ENCODE measurements at places on chromosomes 4 and X.

DNA sequence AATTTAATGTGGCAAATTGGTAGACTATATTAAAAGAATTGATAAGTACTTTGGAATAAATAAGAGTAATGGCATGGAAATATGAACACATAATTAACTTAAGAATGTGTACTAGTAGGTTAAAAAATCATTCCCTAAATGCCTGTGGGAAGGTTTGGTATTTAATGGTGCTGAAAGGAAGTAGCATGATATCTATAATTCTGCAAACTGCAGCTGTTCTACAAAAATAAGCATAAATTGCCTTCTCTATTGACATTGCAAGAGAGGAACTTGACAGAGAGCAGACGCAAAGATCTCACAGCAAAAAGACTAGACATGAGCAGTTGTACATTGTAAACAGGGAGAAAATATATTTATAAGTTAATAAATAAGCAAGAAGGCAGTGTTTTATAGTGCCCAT, 752.5 kb upstream of the PCDH10 start:
- DNase-seq = no peak

DNA sequence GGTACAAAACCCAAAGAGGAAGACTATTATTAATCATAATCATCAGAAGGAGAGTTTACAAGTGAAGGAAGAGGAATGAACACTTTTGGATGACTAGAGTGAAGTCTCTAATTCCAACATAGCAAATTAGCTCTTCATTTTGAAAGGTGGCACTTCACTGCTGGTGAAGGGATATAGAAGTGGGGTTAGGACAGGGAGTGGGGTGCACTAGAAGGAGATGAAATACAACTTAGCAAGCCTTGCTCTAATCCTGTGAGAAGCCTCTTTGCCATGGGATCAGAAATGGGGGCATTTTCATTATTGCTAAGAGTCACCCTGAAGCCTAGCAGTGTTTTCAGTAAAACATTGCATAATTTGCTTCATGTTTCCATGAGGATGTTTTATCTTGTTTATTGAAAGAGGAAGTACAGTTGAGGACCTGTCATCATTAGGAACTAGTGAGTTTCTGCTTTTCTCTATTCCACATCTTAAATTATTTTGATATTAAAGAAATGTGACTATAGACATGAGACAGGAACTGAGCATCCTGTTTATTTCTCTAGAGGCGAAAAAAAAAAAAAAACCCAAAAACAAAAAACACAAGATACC, 9.3 kb upstream of the GRPR start:
- no peak for DNase-seq

DNA sequence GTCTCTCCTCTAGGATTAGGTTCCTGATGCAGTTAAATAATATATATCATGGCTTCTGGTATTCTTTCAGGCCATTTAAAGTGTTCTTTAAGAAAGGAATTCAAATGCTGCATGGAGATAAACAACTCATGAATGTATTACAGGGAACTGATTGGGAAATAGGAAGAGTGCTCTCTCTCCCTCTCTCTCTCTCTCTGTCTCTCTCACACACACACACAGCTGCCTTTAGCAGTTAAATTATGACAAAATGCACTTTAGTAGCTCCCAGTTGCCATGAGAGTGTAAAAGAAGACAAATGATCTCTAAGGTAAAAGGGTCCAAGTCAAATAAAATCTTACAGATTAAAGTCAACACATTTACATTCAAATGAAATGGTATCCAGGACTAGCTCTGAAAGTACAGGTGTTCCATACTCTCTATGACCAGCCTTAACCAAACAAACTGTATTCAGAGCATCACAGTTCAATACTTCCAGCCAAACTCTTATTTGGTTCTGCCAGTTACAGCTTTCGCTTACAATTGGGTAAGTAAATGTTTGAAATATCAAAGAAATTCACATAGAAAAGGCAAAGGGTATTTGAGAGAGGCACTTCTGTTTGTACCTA, 94.7 kb upstream of the CXXC4 start:
- DNase-seq = no peak

DNA sequence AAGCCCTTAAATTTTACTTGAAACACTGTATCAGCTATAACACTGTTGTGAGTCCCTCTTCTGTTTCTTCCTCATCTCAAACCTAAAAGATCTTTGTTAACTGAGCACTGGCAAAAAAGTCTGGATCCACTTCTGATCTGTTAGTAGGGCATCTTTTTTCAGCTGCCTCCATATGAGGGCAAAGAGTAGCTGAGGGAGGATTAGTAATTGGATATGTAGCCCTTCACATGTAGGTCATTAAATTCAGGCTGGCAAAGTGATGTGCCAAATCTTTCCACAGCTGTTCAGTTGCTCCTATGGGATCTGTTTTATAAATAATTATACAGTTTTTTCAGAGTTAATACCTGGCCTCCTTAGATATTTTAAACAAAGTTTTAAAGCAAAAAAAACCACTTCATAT, 1.1 kb upstream of the TRMT10A start:
- DNase-seq = no peak

- no peak for DNase-seq
Measured at GRCh38 chr4:155173371-155173770, 35.1 kb upstream of the NPY2R start.

DNA sequence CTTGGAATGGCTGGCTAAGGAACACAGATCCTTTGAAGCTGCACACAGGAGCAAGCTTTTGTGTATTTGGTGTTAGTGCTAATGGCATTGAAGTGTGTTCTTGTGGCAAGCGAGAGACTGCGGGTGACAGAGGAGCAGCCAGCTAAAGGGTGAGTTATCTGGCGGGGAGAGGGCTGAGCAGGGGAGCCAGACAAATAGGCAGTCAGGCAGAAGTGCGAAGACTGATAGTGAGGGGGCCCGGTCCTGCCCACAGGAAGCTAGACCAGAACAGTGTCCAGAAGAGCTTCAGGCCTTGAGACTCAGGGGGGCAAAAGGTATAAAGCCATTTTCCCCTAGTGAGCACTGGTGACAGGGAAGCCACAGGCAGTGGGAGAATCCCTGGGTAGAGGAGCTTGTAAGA, 49.6 kb upstream of the MAMLD1 start:
- no peak for DNase-seq

GRCh38 chr4:59217910-59218631, 1982.1 kb upstream of the ADGRL3 start:
- DNase-seq = no peak

DNA sequence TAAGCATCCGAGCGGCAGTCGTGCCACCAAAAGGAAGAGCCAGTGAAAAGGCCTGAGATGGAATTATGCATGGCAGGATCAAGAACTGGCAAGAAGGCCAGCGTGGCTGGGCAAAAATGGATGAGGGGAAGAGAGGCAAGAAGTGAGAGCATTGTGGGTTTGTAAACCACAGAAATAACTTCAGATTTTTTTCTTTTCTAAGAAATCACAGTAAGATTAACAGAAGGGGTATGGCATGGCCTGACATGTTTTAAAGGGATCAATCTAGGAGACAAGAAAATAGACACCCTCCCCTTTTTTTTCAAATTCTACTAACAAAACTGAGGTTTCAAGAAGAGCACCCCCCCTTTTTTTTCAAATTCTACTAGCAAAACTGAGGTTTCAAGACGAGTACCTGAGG, 82.5 kb downstream of the BMP3 start:
- no peak for DNase-seq

GRCh38 chrX:25925946-25926345, 212.2 kb upstream of the MAGEB18 start:
- DNase-seq = no peak

- no peak for DNase-seq
Measured at GRCh38 chr4:110540982-110541451, 65.1 kb downstream of the ENPEP start.

- no peak for DNase-seq
Measured at GRCh38 chr4:94598758-94599157, 147.0 kb downstream of the PDLIM5 start.

- DNase-seq = no peak
Measured at GRCh38 chrX:66018585-66019309, 21.1 kb downstream of the VSIG4 start.

- no peak for DNase-seq
Measured at GRCh38 chr4:5412296-5412695, 296.1 kb downstream of the EVC2 start.

DNA sequence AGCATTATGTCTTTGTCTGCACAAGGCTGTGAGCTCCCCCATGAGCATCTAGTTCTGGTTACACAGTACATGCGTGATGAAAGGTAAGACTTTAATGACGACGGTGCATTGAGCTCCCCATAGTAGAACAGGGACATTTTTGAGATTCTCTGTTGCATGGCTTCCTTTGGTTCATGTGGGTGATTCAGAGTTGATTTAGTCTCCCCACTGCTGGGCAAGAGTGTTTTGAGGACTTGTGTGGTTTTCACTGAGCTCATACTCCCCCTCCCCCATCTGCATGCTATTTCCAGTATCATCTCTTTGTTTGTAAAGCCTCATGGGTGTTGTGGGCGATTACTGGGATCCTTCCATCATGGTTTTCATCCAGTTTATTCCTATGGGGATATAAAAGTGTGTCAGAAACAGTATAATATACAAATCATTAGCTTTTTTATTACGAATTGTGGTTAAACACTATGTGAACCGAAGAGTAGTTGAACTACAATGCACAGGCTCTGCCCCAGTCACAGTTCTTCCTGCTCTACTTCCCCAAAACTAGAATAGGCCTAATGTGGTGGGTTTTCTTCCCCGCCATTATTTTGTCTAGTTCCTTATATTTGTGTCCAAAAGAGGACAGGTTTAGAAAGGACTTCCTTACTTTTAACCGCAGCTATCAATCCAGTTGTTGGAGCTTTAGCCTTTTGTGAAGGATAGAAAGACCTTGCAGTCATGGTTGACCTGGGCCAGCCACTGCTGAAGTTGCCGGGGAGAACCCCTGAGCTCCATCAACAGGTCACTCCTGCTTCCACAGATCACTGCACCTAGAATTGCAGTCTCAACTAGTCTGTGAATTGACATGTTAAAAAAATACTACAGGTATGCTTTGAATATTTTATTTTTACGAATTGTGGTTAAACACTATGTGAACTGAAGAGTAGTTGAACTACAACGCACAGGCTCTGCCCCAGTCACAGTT, 30.4 kb downstream of the KIT start:
- DNase-seq = no peak

GRCh38 chrX:154355776-154356140, 18.7 kb downstream of the FLNA start:
- DNase-seq = no peak

- DNase-seq = no peak
Measured at GRCh38 chr4:17552427-17552826, 24.6 kb upstream of the LAP3 start.

DNA sequence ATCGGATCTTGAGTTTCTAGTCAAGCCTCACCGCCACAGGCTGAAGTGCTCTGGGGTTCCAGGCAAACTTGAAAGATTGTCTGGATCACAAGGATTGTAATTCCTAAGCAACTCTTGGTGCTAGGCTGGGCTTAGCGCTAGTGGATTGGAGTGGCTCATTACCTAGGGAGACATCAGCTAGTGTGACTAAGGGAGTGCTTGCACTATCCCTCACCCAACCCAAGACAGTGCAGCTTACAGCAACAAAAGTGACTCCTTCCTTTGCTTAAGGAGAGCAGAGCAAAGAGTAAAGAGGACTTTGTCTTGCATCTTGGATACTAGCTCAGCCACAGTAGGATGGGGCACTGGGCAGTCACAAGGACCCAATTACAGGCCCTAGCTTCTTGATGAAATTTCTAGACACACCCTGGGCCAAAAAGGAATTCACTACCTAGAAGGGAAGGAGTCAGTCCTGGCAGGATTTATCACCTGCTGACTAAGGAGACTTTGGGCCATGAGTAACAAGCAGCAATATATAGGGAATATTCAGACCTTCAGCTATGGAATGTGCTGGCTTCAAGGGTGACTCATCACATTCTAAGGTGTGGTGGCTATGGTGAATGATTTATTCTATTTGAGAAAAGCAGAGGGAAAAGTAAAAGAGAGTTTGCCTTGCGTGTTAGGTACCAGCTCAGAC, 1212.4 kb downstream of the PCDH18 start:
- no peak for DNase-seq

DNA sequence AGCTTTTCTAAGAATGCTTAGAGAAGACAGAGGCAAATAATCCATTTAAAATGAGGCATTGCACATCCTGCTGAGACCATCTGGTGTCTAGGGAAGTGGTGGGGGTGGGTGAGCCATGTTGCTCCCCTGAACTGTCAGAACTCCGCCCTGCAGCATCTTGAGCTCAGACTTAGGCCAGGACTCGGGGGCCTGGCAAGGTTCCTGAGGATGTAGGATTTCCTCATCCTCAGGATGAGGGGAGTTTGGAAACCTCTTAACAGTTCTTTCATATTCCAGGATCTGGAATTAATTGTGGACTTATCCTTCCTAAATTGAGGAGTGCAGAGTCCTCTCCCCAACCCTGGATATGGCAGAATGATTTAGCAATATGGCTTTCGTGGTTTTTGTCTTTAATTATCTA, 6.6 kb downstream of the TLL1 start:
- no peak for DNase-seq

GRCh38 chr4:151114338-151114737, 14.9 kb downstream of the RPS3A start:
- DNase-seq = no peak

GRCh38 chr4:24980064-24980690, 50.6 kb downstream of the LGI2 start:
- DNase-seq = no peak

DNA sequence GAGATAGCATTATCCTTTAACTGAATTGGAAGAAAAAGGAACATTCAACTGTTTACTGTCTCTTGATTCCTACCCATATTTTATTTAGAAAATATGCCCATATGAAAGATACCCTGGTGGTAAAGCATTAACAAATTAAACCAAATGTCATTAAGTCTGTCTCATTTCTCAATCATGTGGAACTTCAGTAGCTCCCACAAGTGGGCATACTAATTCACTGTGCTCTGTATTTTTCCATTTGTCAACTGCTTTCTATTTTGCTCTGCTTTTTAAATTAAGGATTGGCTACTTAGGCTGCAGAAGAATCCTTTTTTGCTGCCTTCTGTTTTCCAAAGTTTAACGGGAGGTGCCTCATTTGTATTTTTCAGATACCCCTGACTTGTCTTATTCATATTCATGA, 77.2 kb downstream of the DDIT4L start:
- no peak for DNase-seq

- DNase-seq = no peak
Measured at GRCh38 chrX:153361781-153362397, 27.9 kb downstream of the ZNF275 start.

DNA sequence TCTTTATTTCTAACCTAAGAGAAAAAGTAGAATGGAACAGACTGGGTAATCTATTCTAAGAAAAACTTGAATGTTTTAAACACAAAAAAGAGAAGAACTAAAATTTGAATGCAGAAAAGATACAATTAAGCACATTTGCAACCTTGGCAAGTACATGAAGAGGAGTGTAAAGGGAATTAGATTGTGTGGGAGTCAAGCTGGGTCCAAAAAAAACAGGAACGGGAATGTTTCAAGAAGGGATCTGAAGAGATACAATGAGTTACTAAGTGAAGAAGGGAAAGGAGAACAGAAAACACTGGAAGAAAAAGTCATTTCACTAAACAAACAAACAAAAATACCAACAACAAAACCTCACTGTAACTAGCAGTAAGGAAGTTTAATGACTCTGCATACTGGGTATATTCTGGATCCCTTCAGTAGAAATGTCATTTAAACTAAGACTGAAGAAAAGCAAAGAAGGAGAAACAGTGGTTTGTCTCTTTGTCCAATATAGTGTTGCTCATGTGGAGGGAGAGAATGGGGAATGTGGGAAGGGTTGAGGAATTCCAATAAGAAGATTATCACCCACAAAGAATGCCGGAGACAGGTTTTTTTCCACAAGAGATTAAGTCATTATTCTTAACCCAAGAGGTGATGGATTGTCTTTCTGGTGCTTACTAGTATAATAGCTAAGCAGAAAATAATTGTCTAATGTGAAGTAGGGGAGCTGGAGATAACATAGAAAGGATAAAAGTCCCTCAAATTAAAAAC, 50.4 kb upstream of the PTPN13 start:
- no peak for DNase-seq

- no peak for DNase-seq
Measured at GRCh38 chr4:123449780-123450179, 53.2 kb downstream of the SPRY1 start.
